Smooth muscle cell of bladder (primary cell): ENCODE measurements at places on chromosomes 5 and 9. TPM values are rescaled to one million over a fixed set of nuclear protein-coding genes. Genes with fewer than 3 reads are reported as not detected.

CYSRT1 gene
- total RNA-seq = 0.18 and 0.57 TPM in 2 replicates

PKD2L2 gene
- total RNA-seq = 0.18 TPM in 1 of 2 replicates, not detected in the other

GARIN3 gene
- total RNA-seq = not detected in 2 replicates

CAPSL gene
- 0.14 TPM in 1 of 2 replicates, not detected in the other for total RNA-seq

SLC36A2 gene
- not detected in 2 replicates for total RNA-seq

QRFP gene
- not detected in 2 replicates for total RNA-seq

ABLIM3 gene
- 7.7 and 9.2 TPM in 2 replicates for total RNA-seq

HTR4 gene
- not detected in 2 replicates for total RNA-seq

CDX1 gene
- under 0.01 and 0.09 TPM in 2 replicates for total RNA-seq

ACTBL2 gene
- 1.1 and 3.0 TPM in 2 replicates for total RNA-seq

GDNF gene
- total RNA-seq = 0.28 and 0.65 TPM in 2 replicates

PCDHGA4 gene
- total RNA-seq = 3.3 and 4.5 TPM in 2 replicates

SLC6A19 gene
- total RNA-seq = not detected in 2 replicates

PNPLA7 gene
- 0.57 and 1.1 TPM in 2 replicates for total RNA-seq

KCNIP1 gene
- total RNA-seq = not detected in 2 replicates

TAF11L8 gene
- total RNA-seq = not detected in 2 replicates

LHX2 gene
- not detected in 2 replicates for total RNA-seq

IL7R gene
- 6.4 and 8.8 TPM in 2 replicates for total RNA-seq

SOX30 gene
- not detected in 2 replicates for total RNA-seq

ANKS6 gene
- total RNA-seq = 11.2 and 13.7 TPM in 2 replicates

WDR31 gene
- 1.8 and 3.4 TPM in 2 replicates for total RNA-seq

ENG gene
- 9.0 and 13.2 TPM in 2 replicates for total RNA-seq
